ENCODE measurements at places on chromosomes 1 and 21. TPM values are rescaled to one million over a fixed set of nuclear protein-coding genes. Genes with fewer than 3 reads are reported as not detected.

- no peak for DNase-seq
- no peaks in the 10 kb centered on the region for H3K36me3 ChIP-seq
- H3K27me3 ChIP-seq = peaks cover 7% of the 10 kb centered on the region
- no peaks in the 10 kb centered on the region for H3K4me1 ChIP-seq
These were observed 54.6 kb upstream of the IPO9 start for GRCh38 chr1:201774224-201774982.

LCE3E gene
- polyA plus RNA-seq = not detected

DNA sequence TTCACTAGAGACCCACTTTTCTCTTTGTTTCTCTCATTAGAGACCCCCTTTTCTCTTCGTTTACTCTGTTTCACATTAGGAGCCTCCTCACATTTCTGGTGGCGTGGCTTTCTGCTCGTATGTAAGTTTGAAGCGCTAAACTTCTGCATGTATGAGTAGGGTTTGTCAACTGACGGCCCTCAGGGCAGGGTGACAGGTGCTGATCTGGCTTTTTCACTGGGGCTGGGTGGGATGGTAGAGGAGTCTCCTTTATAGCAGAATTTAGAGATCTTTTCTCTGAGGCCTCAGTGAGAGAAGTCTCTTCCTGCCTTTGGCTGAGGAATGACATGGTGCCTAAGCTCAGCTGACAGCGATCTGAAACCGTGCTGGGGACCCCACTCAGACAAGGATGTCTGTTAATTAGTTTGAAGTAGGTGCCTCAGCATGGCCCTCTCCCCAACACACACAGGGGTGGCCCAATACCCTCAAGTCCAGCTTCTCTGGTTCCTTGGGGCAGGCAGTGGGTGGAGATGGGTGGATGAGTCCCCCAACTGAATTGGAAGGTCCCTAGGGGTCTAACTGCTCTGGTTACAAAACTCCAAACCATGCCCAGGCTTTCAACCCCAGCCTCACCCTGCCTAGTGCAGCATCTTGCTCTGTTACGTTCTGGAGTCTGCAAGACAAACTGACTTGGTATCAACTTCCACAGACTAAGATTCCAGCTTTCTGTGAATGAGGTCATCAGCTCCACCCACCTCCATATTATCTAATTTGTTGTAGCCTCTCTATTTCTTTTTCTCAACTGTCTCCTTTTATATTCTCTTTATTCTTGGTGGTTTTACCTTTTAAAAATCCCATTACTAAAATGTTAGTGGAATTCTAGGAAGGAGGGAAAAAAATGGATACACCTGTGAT, 3.2 kb downstream of the SLC1A7 start:
- no peak overlapping the region for H3K4me3 ChIP-seq
- H3K4me1 ChIP-seq = no peaks in the 10 kb centered on the region
- H3K36me3 ChIP-seq = no peaks in the 10 kb centered on the region
- H3K27me3 ChIP-seq = no peaks in the 10 kb centered on the region
- DNase-seq = no peak

- no peaks in the 10 kb centered on the region for H3K4me1 ChIP-seq
- no peak overlapping the region for H3K27ac ChIP-seq
- H3K27me3 ChIP-seq = no peaks in the 10 kb centered on the region
- DNase-seq = no peak
- H3K36me3 ChIP-seq = no peaks in the 10 kb centered on the region
These were observed 396.0 kb upstream of the USP24 start for GRCh38 chr1:55611123-55611522.

DNA sequence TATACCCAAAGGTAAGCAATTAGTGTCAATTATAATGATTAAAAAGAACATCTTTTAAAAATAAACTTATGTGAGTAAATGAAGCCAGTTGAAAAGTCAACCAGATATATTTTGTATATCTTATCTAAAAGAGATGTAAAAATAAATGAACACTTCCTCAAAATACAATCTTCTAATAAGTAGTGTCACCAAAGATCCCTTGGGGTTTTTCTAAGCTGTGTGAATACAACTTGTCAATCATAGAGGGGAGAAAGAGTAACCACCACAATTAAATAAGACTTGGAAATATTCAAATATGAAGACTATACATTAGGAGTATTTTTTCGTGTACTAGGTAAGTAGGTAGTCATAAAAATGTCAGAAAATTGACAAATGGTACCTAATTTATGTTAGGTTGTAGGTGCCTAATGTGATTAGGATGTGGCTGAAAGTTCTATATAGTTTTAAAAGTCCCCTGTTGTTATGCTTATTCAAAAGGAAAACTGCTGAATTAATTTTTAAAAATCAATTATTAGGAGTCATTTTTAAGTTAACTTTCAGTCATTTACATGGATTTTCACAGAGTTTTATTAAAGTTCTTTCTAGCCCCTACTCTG, 72.6 kb downstream of the RASAL2 start:
- H3K4me1 ChIP-seq = no peaks in the 10 kb centered on the region
- H3K4me3 ChIP-seq = no peak overlapping the region
- DNase-seq = no peak
- no peaks in the 10 kb centered on the region for H3K36me3 ChIP-seq
- H3K27me3 ChIP-seq = no peaks in the 10 kb centered on the region
- no peak overlapping the region for H3K27ac ChIP-seq

DNA sequence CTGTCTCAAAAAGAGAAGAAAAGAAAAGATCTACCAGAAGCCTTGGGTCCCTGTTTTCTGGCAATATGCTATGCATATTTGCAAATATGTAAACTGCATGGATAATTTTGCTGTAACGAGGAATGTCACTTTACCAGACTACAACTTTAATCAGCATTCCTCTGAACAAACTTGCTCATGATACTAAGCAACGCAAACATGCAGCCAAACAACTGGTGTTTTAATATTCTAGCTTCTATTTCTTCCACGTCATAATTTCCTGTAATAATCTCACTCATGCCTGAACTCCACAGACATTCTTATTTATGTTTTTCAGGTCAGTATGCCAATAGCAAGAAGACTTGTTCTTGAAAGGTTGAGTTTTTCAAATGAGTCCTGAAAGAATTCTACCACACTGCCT, 114.1 kb downstream of the SIM2 start:
- DNase-seq = no peak
- no peak overlapping the region for H3K4me3 ChIP-seq
- H3K27ac ChIP-seq = no peak overlapping the region
- no peaks in the 10 kb centered on the region for H3K36me3 ChIP-seq
- H3K4me1 ChIP-seq = no peaks in the 10 kb centered on the region

- H3K4me3 ChIP-seq = peak overlapping the region; percentile 61
- H3K36me3 ChIP-seq = no peaks in the 10 kb centered on the region
- H3K4me1 ChIP-seq = peaks cover 50% of the 10 kb centered on the region
- H3K27me3 ChIP-seq = no peaks in the 10 kb centered on the region
- no peak for DNase-seq
- peak overlapping the region; percentile 78 for H3K27ac ChIP-seq
These were observed 21.5 kb upstream of the SCYL3 start for GRCh38 chr1:169915150-169915549.

- H3K4me1 ChIP-seq = no peaks in the 10 kb centered on the region
- DNase-seq = no peak
- no peak overlapping the region for H3K4me3 ChIP-seq
- no peaks in the 10 kb centered on the region for H3K27me3 ChIP-seq
- H3K27ac ChIP-seq = no peak overlapping the region
These were observed 24.5 kb upstream of the TBX19 start for GRCh38 chr1:168256164-168256563.

NBPF6 gene
- not detected for polyA plus RNA-seq

DNA sequence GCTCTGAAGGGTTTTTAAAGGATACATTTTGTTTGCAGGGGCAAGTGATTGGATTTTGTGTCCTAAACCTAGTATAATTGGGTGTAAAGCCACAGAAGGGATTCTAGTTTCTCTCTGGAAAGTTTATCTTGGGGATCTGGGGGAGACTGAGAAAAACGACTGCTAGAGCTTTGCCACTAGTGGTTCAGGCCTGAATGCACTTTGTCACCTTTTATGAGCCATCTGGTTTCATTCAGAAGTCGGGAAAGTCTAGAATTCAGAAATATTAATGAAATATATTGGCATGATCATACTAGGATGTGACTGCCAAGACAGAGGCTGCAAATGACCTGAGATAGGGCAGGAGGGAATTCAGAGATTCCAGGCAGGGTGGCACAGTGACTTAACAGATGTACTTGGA, 111.5 kb upstream of the KCNK2 start:
- no peak overlapping the region for H3K27ac ChIP-seq
- H3K36me3 ChIP-seq = no peaks in the 10 kb centered on the region
- H3K4me1 ChIP-seq = no peaks in the 10 kb centered on the region
- no peak overlapping the region for H3K4me3 ChIP-seq
- no peak for DNase-seq

GRCh38 chr1:64343105-64343822, 126.7 kb upstream of the CACHD1 start:
- no peak for DNase-seq
- H3K4me3 ChIP-seq = no peak overlapping the region
- H3K36me3 ChIP-seq = no peaks in the 10 kb centered on the region
- peaks cover 3% of the 10 kb centered on the region for H3K27me3 ChIP-seq
- H3K27ac ChIP-seq = no peak overlapping the region

- peak overlapping the region; percentile 67 for H3K27ac ChIP-seq
- DNase-seq = peak; percentile 62
- H3K27me3 ChIP-seq = no peaks in the 10 kb centered on the region
- no peaks in the 10 kb centered on the region for H3K36me3 ChIP-seq
These were observed 119.0 kb downstream of the HIVEP3 start for GRCh38 chr1:41799723-41800122.

- no peaks in the 10 kb centered on the region for H3K36me3 ChIP-seq
- peak overlapping the region; percentile 55 for H3K4me3 ChIP-seq
- H3K4me1 ChIP-seq = peaks cover 14% of the 10 kb centered on the region
- H3K27ac ChIP-seq = peak overlapping the region; percentile 93
These were observed 2.9 kb downstream of the TATDN3 start for GRCh38 chr1:212794561-212795014.

GRCh38 chr1:235275836-235276235, 52.1 kb downstream of the ARID4B start:
- H3K27ac ChIP-seq = peak overlapping the region; percentile 41
- H3K4me1 ChIP-seq = peaks cover 20% of the 10 kb centered on the region
- peak overlapping the region; percentile 34 for H3K4me3 ChIP-seq
- H3K27me3 ChIP-seq = no peaks in the 10 kb centered on the region
- no peak for DNase-seq
